ENCODE measurements at places on chromosomes 6 and 20. TPM values are rescaled to one million over a fixed set of nuclear protein-coding genes. Genes with fewer than 3 reads are reported as not detected.

Gene SLC52A3
- not detected for total RNA-seq

Gene TAF4
- 11.5 TPM for total RNA-seq

Gene RHAG
- not detected for total RNA-seq

Gene SPATS1
- total RNA-seq = not detected

Gene RAD21L1
- not detected for total RNA-seq

Gene LY6G6F
- not detected for total RNA-seq

Gene RBM24
- 10.8 TPM for total RNA-seq

Gene CUTA
- total RNA-seq = 241 TPM

Gene PROKR2
- total RNA-seq = not detected

Gene DLK2
- 1.1 TPM for total RNA-seq

Gene LY6G6C
- not detected for total RNA-seq

DNA sequence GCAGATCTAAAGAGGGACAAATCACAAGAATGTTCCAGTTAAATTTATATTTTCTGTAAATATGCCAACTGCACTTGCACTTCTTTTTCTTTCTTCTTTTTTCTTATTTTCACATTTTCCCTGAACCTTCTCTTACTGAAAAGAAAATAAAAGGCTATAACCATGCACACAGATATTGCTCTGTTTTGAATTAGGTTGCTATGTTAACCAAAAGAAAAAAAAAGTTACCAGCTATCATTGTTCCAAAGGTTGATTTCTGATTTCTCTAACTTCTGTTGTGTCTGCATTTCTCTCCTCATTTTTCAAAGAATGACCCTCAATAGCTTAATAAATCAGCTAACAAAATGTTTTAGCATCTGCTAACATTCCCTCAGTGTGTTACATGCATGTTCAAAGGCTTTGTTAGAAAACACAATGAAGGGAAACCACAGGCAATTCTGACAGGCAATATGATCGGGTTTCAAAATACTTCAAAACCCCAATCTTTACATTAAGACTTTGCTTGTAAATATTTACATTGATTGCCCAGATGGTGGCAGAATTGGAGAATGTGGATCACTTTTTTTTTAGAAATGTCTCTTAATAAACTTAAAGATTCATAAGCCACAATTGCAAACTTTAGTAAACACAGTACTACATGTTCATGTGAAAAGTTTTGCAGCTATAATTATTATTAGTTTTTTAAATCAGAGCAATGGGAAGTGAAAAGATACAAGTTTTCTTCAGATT is 928.3 kb upstream of the FLRT3 start:
- peaks cover 5% of the 10 kb centered on the region for H3K4me1 ChIP-seq
- H3K36me3 ChIP-seq = no peaks in the 10 kb centered on the region
- DNase-seq = no peak
- peaks cover 1% of the 10 kb centered on the region for H3K27me3 ChIP-seq
- no peak overlapping the region for H3K4me3 ChIP-seq

DNA sequence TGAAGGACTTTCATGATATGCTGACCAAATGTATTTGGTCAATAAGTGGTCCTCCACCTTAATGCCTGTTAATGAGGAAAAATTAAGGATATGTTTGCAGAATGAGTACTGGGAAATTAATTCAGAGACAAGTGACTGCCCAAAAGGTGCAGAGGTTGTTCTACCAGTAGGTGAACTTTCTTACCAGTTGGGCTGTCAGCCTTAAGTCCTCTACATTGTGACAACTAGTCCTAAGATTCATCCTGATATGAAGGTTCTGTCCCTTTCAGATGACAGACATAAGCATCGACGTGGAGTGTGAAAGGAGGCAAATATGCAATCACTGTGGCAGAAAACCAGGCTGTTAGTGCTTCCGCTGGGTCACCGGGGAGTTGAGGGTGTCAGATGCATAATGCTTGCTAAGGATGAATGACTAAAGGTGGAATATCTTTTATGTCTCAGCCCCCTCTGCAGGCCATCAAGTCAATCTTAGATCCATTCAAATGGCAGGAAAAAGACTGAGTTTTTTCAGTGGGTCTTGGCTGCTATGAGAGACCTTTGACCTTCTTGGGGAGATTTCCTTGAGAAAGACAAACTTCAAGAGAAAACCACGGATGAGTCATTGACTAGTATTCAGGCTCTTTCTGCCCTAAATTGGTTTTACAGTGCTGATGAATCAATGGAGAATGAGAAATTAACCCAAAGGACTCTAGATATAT is 226.0 kb downstream of the TPBG start:
- DNase-seq = no peak
- H3K4me3 ChIP-seq = no peak overlapping the region
- H3K27me3 ChIP-seq = peaks cover 5% of the 10 kb centered on the region
- H3K27ac ChIP-seq = no peak overlapping the region
- H3K36me3 ChIP-seq = no peaks in the 10 kb centered on the region

DNA sequence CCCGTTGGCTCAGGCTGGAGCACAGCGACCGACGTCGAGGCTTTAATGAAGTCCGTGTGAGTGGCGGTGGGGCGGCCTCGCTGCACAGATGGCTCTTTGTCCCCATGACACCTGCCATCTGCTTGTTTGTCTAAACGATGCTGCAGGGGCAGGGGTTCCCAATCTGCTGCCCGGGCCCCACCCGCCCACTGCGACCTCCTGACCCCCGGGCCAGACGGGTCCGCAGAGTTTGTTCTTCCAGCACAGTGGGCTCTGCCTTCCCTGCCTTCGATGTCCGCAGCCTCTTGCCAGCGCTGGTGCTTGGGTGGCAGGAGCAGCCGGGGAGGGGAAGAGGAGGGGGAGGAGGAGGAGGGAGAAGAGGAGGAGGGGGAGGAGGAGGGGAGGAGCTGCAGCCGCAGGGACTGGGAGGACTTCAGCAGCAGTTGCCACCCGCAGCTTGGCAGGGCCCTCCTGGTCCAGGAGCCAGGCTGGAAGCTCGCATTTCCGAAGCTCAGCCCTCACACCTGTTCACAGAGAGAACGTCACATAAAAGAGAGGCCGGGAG is 210.0 kb downstream of the DLL1 start:
- H3K4me3 ChIP-seq = no peak overlapping the region
- H3K4me1 ChIP-seq = peaks cover 4% of the 10 kb centered on the region
- H3K27ac ChIP-seq = no peak overlapping the region
- H3K27me3 ChIP-seq = peaks cover 39% of the 10 kb centered on the region
- DNase-seq = peak; percentile 65
- H3K36me3 ChIP-seq = no peaks in the 10 kb centered on the region

DNA sequence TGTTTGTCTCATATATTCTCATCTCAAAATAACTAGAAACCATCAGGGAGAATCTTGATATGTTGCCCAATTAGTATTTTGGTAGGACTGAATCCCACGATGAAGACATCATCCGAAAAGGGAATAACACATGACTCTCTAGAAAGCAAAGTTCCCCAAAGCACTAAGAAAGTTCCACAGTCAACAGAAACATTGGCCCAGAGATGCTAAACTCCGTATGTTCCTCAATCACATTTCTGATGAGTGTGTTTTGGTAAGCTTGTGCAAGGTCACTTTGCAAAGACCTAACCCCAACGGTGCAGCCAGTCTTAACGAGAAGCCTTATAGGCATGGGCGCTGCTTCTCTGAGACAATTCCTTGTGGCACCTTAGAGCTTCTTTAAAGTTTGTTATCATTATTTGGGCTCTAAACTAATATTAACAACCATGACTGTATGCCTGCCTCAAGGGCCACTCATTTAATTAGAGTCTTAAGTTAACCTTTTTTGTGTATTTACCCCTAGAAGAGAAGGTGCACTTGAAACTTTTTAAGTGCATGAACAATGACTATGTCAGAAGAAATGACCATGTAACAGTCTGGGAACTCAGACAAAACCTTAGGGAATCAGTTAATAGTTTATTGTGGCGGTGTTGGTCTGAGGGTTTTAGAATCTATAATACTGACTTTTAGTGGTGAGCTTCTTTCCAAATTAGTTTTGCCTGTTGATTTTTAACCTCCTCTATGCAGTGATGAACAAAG is 202.0 kb upstream of the RAB32 start:
- no peak for DNase-seq
- no peaks in the 10 kb centered on the region for H3K27me3 ChIP-seq
- no peak overlapping the region for H3K4me3 ChIP-seq

- peaks cover 2% of the 10 kb centered on the region for H3K36me3 ChIP-seq
- DNase-seq = no peak
- H3K4me3 ChIP-seq = peak overlapping the region; percentile 98
- H3K27me3 ChIP-seq = no peaks in the 10 kb centered on the region
- H3K4me1 ChIP-seq = peaks cover 37% of the 10 kb centered on the region
These were observed 26.4 kb downstream of the HLA-F start for GRCh38 chr6:29749668-29750067.

DNA sequence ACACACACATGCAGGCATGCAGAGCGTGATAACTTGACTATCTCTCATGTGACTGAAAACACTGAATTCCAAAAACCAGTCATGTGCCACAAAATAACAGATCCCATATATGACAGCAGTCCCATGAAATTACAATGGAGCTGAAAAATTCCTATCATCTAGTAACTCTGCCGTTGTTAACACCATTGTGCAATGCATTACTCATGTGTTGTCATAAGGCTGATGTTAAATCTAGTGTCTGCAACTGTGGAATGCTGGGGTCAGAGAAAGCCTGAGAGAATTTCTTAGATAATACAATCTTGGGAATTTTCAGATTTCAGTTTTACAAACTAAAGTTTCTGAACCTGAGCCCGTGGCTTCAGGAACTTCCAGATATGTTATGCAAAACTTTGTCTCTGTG is 70.2 kb downstream of the LYRM4 start:
- H3K27me3 ChIP-seq = no peaks in the 10 kb centered on the region
- H3K27ac ChIP-seq = peak overlapping the region; percentile 87
- DNase-seq = no peak
- H3K36me3 ChIP-seq = no peaks in the 10 kb centered on the region
- H3K4me1 ChIP-seq = peaks cover 44% of the 10 kb centered on the region
- H3K4me3 ChIP-seq = no peak overlapping the region

DNA sequence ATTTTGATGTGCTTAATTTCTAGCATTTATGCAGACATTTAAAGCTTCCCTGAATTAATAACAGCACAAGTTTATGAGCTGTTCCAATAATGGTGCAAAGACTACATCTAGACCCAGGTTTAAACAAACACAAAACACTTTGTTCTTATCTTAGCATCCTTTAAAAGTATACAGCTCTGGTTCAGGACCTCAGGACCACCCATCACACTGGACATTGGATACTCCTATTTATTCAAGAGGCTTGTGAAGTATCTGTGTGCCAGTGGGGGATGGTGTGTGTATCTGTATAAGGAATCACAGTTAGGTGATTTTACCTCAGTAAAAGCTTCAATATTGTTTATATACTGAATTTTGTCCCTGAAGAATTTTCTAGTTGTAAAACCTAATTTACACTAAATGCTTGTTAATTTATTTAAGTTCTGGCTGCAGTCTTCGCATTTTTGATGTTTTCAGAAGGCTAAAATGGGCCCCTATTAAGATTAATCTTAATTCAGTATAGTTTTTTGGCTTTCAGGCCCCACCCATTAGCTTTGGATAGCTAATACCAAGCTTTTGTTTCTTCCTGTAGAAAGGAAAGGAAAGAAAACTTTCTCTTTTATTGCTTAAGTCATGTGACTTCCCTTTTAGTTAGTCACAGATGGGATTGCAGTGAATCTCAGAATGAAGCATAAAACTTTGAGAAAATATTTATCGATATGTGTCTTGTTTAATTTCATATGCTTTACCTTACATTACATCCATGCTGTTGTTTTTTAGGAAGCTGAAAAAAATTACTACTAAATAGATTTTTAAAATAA is 13.1 kb downstream of the LIN28B start:
- no peak overlapping the region for H3K27ac ChIP-seq
- no peaks in the 10 kb centered on the region for H3K4me1 ChIP-seq
- H3K27me3 ChIP-seq = no peaks in the 10 kb centered on the region
- no peak overlapping the region for H3K4me3 ChIP-seq
- no peaks in the 10 kb centered on the region for H3K36me3 ChIP-seq

GRCh38 chr6:52109171-52109571 is 21.8 kb upstream of the PKHD1 start:
- DNase-seq = no peak
- no peak overlapping the region for H3K27ac ChIP-seq
- H3K4me3 ChIP-seq = no peak overlapping the region
- H3K4me1 ChIP-seq = no peaks in the 10 kb centered on the region

- DNase-seq = no peak
- peaks cover 2% of the 10 kb centered on the region for H3K36me3 ChIP-seq
- H3K27me3 ChIP-seq = peaks cover 39% of the 10 kb centered on the region
- no peak overlapping the region for H3K4me3 ChIP-seq
These were observed 376.9 kb downstream of the RNGTT start for GRCh38 chr6:88586371-88587149.

- no peaks in the 10 kb centered on the region for H3K4me1 ChIP-seq
- H3K27ac ChIP-seq = no peak overlapping the region
- no peak overlapping the region for H3K4me3 ChIP-seq
- no peak for DNase-seq
- no peaks in the 10 kb centered on the region for H3K36me3 ChIP-seq
These were observed 4.5 kb upstream of the TREM2 start for GRCh38 chr6:41167173-41167963.

- no peak overlapping the region for H3K4me3 ChIP-seq
- DNase-seq = no peak
- H3K36me3 ChIP-seq = peaks cover 7% of the 10 kb centered on the region
- no peaks in the 10 kb centered on the region for H3K27me3 ChIP-seq
- no peak overlapping the region for H3K27ac ChIP-seq
These were observed 46.6 kb downstream of the DUSP22 start for GRCh38 chr6:338815-339262.

- H3K27ac ChIP-seq = no peak overlapping the region
- H3K4me3 ChIP-seq = no peak overlapping the region
- DNase-seq = no peak
- no peaks in the 10 kb centered on the region for H3K4me1 ChIP-seq
- H3K27me3 ChIP-seq = no peaks in the 10 kb centered on the region
- no peaks in the 10 kb centered on the region for H3K36me3 ChIP-seq
These were observed 38.1 kb upstream of the AIG1 start for GRCh38 chr6:143022587-143022986.

DNA sequence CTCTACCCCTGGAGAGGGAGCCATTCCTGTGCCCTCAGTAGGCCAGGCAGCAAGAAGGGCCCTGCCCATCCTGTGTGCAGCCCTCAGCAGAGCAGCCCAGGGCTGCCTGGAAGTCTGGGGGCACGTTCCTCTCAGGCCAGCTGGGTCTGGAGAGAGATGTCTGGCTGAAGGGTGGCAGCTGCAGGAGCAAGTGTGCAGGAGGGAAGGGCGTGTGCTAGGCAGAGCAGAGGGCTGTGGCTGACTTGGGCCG is 62.7 kb downstream of the NOL4L start:
- no peak overlapping the region for H3K27ac ChIP-seq
- peaks cover 33% of the 10 kb centered on the region for H3K4me1 ChIP-seq
- DNase-seq = no peak
- H3K27me3 ChIP-seq = no peaks in the 10 kb centered on the region

All from chondrocyte (in vitro differentiated cells).